Glutamatergic neuron (in vitro differentiated cells): ENCODE measurements at places on chromosomes 11 and 22. TPM values are rescaled to one million over a fixed set of nuclear protein-coding genes. Genes with fewer than 3 reads are reported as not detected.
A peak's percentile ranks its signal among the peaks of the same experiment; 100 is the strongest.

DNA sequence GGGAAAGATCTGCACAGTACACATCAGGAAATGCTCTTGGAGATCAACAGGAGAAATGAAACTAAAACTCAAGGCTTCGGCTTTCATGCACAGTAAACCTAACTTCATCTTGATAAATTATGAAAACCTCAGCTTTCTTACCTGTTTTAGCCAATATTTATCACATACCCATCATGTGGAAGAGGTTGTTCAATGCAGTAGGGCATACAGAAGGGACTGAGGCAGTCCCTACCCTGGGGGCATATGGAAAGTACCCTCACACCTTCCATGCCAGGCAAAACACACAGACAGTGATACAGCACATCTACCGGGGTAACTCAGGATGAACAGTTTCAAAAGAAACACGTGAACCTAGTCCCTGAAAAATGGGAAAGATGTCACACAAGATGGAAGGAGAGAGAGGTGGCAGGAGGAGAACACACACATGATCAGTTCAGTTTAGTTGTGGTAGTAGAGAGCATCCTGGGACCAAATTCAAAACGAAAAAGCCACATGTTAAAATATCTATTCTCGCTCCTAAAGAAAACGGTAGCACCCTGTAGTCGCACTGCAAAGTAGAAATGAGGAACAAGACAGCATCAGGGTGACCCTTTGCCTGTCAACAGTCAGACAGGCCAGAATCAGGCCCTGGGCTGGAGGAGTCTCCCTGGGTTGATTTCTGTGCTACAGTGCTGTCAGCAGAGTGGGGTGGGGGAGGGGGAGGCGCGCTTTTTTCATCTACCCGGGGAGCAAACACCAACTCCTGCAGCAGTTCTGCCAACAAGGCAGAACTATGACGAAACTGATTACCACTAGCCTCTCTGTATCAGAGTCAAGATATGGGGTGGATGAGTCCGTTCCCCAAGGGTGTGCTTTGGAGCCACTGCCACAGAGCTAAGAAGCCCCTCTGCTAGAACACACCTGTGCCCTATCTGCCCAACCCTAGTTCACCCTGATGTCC lies 1.3 kb downstream of the HIRA start:
- peaks cover 18% of the 10 kb centered on the region for H3K4me1 ChIP-seq
- DNase-seq: peak; percentile 41
- no peaks in the 10 kb centered on the region for H3K36me3 ChIP-seq
- peak overlapping the region; percentile 52 for H3K27ac ChIP-seq
- H3K27me3 ChIP-seq: no peaks in the 10 kb centered on the region

GRCh38 chr11:79219186-79220045 lies 221.4 kb downstream of the TENM4 start:
- peaks cover 5% of the 10 kb centered on the region for H3K27me3 ChIP-seq
- peaks cover 4% of the 10 kb centered on the region for H3K36me3 ChIP-seq
- no peak overlapping the region for H3K27ac ChIP-seq
- H3K4me3 ChIP-seq: no peak overlapping the region
- peaks cover 17% of the 10 kb centered on the region for H3K4me1 ChIP-seq

DNA sequence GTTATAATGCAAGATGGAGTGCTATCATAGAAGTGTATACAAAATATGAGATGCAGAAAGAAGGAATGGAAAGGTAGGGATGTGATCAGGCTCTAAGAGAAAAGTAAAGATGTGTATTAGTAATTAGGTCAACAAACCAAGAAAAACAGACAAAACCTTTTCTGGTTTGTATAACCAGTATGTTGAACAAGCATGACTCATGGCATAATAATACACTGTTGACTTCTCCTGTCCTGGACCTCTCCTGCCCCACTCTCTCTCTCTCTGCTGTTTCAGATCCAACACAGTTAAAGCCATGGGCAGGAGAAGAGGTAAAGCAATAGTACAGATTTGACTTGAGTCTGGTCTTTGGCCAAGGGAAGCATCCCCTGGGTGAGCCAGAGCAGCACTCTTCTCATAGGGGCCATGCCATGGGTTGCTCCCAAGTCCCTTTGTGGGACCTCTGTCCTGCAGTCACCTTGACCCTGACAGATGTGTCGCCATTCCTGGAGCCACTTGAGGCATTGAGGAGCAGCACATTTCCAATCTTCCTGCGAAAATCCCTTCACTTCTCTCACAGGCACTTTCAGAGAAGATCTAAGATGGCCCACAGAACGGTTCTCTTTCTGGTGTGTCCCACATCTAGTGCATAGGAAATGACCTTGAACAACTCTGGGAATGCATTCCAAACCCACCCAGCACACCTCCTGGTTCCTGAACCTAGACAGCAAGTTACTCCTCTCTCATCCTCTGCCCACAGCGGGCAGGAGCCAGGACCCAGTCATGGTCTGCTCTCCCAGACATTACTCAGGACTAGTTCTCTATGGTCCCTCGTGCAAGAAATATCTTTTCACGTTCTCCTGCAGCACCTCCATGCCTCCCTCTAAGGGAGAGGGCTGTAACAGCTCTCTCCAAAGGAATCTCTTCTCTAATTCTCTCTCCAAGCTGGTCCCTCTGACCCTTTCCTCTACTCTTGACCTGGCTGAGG lies 58.2 kb upstream of the PRSS23 start:
- no peaks in the 10 kb centered on the region for H3K27me3 ChIP-seq
- DNase-seq: no peak
- no peaks in the 10 kb centered on the region for H3K4me1 ChIP-seq
- H3K27ac ChIP-seq: no peak overlapping the region

GRCh38 chr11:83583757-83584366 lies 297.7 kb upstream of the CCDC90B start:
- no peaks in the 10 kb centered on the region for H3K36me3 ChIP-seq
- DNase-seq: no peak
- no peaks in the 10 kb centered on the region for H3K4me1 ChIP-seq
- no peak overlapping the region for H3K27ac ChIP-seq

DNA sequence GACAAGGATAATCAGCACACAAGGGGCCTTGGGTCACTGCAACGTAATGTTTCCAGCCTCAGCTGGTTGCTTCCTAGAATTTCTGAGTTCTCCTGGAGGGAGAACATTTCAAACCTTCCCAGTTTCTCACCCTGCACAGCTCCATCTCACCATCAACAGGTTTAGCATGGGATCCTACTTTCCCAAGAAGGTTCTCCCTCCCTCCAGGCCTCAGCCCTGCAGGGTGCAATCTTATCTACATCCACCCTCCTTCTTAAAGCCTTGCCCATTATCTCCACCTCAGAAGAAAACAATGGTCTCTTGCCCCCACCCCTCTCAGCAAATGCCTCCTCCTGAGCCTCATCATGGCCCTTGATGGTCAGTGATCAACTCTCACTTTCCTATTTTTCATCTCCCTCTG lies 23.6 kb downstream of the CADM1 start:
- no peak for DNase-seq
- peaks cover 45% of the 10 kb centered on the region for H3K4me1 ChIP-seq
- H3K36me3 ChIP-seq: peaks cover 15% of the 10 kb centered on the region
- H3K27me3 ChIP-seq: peaks cover 10% of the 10 kb centered on the region
- no peak overlapping the region for H3K27ac ChIP-seq

DNA sequence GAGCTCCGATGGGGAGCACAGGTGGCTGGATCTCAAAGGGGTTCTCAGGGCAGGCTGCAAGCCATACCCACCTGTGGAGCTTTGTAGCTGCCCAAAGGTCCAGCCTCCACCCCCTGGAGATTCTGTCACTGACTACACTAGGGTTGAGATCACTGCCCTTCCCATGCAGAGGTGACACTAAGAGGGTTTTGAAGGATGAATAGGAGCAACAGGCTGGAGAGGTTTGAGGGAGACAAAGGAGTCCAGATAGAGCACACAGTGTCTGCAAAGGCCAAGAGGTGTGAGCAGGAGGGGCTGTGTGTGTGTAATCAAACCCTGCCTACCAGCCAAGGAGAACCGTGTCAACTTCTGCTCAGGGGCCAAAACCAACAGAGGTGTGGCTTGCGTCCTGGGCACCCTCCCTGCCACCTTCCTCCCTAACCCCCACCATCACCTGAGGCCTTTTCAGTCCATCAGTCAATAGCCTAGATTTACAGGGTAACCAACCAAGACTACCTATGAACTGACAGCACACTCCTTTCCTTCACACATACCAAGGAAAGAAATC lies 43.0 kb upstream of the WNT11 start:
- H3K27me3 ChIP-seq: peaks cover 8% of the 10 kb centered on the region
- no peak overlapping the region for H3K4me3 ChIP-seq
- H3K36me3 ChIP-seq: no peaks in the 10 kb centered on the region
- H3K27ac ChIP-seq: no peak overlapping the region
- no peak for DNase-seq
- H3K4me1 ChIP-seq: peaks cover 10% of the 10 kb centered on the region

DNA sequence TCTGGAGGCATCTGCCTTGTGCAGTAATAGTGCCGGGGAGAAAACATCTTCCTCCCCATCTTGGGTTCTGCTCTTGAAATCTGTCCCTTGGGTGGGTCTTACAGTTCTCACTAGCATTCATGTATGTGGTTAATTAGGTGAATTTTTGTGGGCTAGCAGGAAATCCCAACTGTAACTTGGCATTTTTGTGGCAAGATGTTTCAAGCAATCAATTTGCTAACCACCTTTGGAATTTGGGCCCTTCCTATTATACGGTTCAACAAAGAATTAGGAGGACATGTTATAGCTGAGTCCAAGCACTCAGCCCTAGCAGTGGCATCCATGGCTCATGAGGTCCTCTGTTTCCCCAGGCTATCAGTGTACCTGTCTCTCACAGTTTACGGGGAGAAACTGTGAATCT lies 89.1 kb upstream of the MTNR1B start:
- peaks cover 25% of the 10 kb centered on the region for H3K36me3 ChIP-seq
- no peak overlapping the region for H3K4me3 ChIP-seq
- no peak overlapping the region for H3K27ac ChIP-seq

- H3K27me3 ChIP-seq: peaks cover 9% of the 10 kb centered on the region
- H3K4me1 ChIP-seq: peaks cover 10% of the 10 kb centered on the region
Observed at GRCh38 chr11:126592496-126593410, 237.3 kb downstream of the ST3GAL4 start.

DNA sequence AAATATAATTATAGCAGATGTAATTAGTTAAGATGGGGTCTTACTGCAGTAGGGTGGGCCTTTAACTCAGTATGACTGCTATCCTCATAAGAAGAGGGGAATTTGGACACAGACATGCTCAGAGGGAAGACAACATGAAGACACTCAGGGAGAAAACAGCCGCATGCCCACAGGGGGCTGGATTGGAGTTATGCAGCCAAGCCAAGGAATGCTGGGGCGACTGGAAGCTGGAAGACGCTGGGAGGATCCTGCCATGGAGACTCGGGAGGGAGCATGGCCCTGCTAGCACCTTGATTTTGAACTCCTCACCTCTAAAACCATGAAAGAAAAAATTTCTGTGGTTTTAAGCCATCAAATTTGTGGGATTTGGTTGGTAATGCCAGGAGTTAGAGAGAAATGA lies 40.9 kb downstream of the PANX1 start:
- H3K4me3 ChIP-seq: no peak overlapping the region
- no peaks in the 10 kb centered on the region for H3K36me3 ChIP-seq
- peaks cover 20% of the 10 kb centered on the region for H3K4me1 ChIP-seq
- H3K27ac ChIP-seq: no peak overlapping the region
- H3K27me3 ChIP-seq: peaks cover 4% of the 10 kb centered on the region

GRCh38 chr11:92432515-92432914 lies 207.9 kb downstream of the FAT3 start:
- no peak for DNase-seq
- H3K4me3 ChIP-seq: no peak overlapping the region

PTPRJ gene
- total RNA-seq: 2.4 TPM

NLRP10 gene
- total RNA-seq: not detected

DDI1 gene
- not detected for total RNA-seq

OR2D2 gene
- 0.64 TPM for total RNA-seq

ADM2 gene
- 37.6 TPM for total RNA-seq

CSF2RB gene
- total RNA-seq: not detected

SNRPD3 gene
- 86.7 TPM for total RNA-seq

TSSK2 gene
- total RNA-seq: not detected
